ENCODE measurements at places on chromosomes 11 and 22. TPM values are rescaled to one million over a fixed set of nuclear protein-coding genes. Genes with fewer than 3 reads are reported as not detected.

DNA sequence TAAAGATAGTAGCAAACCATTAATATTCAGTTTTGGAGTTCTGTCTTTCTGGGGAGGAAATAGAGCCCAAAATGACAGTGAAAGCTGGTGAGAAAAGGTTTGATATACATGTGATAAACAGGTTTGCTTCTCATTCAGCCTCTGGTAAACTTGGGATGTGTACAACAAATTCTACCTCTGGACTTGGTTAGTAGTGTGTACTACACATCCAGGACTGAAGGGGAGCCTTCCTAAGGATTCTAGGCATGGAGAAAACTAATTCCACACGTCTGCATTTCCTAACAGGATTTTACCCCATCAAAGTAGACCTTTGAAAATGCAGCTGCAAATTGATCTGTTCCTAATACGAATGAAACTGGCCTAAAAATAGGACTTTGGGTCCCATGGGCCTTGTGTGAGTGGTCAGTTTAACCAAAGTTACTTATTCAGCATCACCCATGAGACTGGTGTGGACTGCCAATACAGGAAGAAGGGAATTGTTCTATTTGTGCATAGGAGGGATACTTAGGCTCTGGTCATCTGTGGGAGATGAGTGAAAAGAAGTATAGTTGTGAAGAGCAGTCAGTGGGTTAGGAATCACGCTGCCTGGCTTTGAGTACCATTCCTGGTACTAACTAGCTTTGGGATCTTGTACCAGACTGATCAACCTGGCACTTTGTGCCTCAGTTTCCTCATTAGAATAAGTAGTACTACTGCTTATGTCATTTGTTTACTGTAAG lies 74.2 kb downstream of the YAP1 start:
- no peak for DNase-seq

DNA sequence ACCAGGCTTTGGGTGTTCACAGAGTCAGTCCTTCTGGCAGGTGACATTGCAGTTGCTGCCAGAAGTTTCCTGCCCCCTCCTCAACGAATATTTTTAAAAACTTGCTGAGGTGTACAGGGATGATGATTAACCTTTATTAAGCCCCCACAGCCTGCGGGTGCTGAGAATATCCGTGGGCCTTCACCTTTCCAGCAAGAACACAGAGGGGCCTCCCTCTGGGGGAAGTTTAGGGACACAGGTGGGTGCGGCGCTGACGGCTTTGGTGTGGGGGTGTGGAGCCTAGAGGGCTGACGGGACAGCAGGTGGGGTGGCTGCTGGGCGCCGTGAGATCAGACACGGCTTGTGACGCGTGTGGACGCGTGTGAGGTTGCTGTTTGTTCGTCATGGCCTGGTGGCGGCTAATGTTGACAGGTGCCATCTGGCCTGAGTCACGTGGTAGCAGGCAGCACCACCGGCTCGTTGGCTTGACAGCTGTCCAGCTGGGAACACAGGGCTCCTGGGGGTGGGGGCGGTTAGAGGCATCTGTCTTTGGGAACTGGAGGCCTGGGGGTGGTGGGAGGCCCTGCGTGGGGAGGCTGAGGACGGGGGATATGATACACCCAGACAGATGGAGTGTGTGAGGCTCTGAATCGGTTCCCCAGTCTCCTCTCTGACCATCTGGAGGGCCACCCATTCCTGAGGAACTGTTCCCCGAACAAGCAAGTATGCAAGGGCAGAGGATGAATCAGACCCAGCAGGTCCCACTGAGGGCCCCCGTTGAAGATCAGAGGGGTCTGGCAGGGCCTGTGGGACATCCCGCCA lies 12.5 kb upstream of the LRRC10B start:
- no peak for DNase-seq

- no peak for DNase-seq
These were observed 108.3 kb upstream of the KIRREL3 start for GRCh38 chr11:127108838-127109237.

GRCh38 chr11:87819151-87819550 lies 356.1 kb downstream of the RAB38 start:
- DNase-seq: no peak

- DNase-seq: peak; percentile 50
These were observed 43.1 kb upstream of the ATXN10 start for GRCh38 chr22:45628515-45628914.

GRCh38 chr11:73384872-73385689 lies 8.9 kb downstream of the RELT start:
- DNase-seq: no peak

- peak; percentile 87 for DNase-seq
These were observed 34.4 kb upstream of the TRIM29 start for GRCh38 chr11:120172054-120172911.

- DNase-seq: no peak
These were observed 127.9 kb upstream of the NECTIN1 start for GRCh38 chr11:119856681-119857485.

- DNase-seq: no peak
These were observed 45.9 kb downstream of the ARHGAP42 start for GRCh38 chr11:100732949-100733348.

- DNase-seq: no peak
These were observed 24.8 kb upstream of the THY1 start for GRCh38 chr11:119447664-119448242.

- DNase-seq: no peak
These were observed 181.7 kb upstream of the ZC3H12C start for GRCh38 chr11:109911488-109911887.

- no peak for DNase-seq
These were observed 9.4 kb downstream of the AIP start for GRCh38 chr11:67492069-67492727.

- peak; percentile 82 for DNase-seq
These were observed 35.1 kb upstream of the SUSD2 start for GRCh38 chr22:24146194-24146616.

- DNase-seq: no peak
These were observed 51.0 kb downstream of the MIAT start for GRCh38 chr22:26708256-26709009.

- peak; percentile 46 for DNase-seq
These were observed 31.1 kb upstream of the LYVE1 start for GRCh38 chr11:10599388-10600175.

- DNase-seq: no peak
These were observed 24.9 kb downstream of the SIAE start for GRCh38 chr11:124648610-124649009.

SLC17A6 gene
- total RNA-seq: not detected

MRGPRE gene
- not detected for total RNA-seq

CCDC73 gene
- total RNA-seq: 0.03 TPM

UNC93B1 gene
- total RNA-seq: 22.6 TPM

TBRG1 gene
- total RNA-seq: 34.6 TPM
